ENCODE measurements at places on chromosomes 6 and 20. TPM values are rescaled to one million over a fixed set of nuclear protein-coding genes. Genes with fewer than 3 reads are reported as not detected.
A peak's percentile ranks its signal among the peaks of the same experiment; 100 is the strongest.

Gene GJA10
- not detected for total RNA-seq

- DNase-seq: no peak
These were observed 17.5 kb downstream of the KIAA1755 start for GRCh38 chr20:38242848-38243708.

DNA sequence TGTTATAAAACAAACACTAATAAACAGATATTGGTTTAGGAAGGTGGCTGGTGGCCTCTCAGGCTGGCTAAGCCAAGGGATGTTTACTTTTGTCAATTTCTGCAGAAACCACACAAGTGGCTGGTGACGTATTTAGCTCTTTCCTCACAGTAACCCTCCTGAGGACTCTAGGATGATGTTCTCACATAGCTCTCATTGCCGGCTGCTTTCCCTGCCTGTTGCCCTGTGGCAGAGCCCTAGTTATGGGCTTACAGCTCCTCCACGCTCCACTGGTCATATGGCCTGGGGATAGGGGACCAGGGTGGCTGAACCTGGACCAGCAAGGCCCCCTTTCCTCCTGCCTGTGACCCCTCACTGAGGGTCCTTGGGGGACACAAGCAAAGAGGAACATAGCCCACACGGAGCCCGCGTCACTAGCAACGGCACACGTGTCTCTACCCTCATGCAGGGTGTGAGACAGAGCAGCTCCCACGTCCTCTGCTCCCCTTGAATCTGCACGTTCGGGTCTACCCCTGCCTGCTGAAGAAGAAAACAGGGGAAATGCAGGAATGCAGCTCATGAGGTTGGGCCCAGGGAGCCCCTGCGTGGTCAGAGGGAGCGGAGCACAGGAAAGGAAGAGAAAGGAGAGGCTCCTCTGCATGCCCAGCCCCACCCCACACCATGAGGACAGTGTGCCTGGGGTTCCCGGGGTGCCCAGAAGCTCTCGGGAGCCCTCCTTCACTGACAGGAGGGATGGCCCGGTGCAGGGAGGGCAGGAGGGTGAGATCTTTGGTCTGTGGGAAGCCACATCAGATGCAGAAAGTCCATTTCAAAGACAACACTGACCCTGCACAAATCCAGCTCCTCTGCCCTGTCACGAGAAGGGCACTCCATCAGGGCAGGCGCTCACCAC is 13.9 kb downstream of the RAMACL start:
- peak; percentile 68 for DNase-seq

Gene CFAP61
- total RNA-seq: not detected

Gene CHRNA4
- not detected for total RNA-seq

DNA sequence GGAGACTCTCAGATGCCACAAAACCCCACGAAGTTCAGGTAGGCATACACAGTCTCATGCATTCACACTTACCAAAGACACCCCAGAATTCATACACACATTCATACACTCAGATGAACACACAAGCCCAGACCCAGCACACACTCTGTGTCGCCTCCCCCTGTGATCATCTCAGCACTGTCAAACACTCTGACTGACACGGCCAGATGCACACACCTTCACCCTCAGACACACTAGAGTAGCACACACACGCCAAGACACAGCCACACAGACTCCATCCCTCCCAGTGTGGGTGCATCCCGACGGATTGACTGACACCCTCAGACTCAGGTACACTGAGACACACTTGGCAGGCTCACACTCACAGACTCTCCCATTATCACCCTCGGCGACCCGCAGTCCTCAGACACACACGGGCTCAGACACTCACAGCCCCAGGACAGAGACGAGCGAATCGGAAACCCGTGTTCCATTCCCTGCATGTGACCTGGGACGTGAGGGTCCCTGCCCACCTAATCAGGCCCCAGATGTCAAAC is 872 bp upstream of the RIMS4 start:
- DNase-seq: no peak

DNA sequence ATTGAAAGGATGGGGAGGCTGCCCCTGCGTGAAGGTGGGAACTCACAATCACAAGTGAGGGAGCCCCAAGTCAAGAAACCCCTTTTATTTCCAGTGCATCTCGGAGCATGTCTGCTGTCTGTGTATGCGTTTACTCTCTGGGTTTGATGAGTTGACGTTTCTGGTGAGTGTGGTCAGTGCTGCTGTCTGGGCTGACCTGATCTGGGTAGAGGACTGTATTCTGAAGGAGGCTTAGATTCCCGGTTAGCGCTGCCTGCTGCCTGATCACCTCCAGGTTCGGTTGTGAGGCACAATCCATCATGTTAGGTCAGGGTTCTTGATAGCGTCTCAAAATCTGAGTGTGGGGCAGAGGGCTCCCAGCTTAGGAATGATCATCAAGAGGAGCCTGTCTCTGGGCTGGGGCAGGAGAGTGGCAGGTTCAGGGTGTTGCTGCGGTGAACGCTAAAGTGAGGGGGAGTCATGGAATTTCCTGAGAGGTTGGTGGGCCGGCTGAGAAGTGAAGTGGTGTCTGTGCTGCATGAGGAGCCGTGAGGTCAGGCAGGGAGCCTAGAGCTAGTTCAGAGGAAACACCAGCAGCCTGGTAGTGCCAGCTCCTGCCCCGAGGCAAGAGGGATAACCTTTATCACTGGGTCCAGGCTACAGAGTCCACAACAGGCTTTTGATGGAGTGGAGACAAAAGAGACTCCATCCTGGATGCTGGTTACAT is 225.3 kb upstream of the CST7 start:
- no peak for DNase-seq

DNA sequence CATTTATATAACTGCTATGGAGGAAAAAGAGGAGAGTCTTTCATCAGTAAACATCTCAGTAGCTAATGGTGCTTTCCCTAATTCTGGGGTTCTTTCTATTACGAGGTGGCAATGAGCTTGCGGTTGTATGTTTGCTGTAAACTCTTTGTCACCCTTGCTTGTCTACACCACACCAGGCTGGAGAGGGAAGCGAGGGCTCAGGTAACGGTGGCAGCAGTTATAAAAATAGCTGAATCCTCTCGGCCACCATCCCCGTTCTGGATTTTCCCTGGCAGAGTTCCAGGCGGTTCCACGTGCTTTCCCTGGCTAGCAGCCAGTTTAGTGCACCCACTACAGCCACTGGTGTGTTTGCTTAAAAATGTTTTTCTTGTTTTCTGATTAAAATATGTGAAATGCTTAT is 39.0 kb downstream of the MAS1 start:
- peak; percentile 30 for DNase-seq

Gene KHDRBS2
- not detected for total RNA-seq

Gene GTSF1L
- not detected for total RNA-seq

GRCh38 chr6:140107216-140107615 is 732.8 kb upstream of the CITED2 start:
- no peak for DNase-seq

DNA sequence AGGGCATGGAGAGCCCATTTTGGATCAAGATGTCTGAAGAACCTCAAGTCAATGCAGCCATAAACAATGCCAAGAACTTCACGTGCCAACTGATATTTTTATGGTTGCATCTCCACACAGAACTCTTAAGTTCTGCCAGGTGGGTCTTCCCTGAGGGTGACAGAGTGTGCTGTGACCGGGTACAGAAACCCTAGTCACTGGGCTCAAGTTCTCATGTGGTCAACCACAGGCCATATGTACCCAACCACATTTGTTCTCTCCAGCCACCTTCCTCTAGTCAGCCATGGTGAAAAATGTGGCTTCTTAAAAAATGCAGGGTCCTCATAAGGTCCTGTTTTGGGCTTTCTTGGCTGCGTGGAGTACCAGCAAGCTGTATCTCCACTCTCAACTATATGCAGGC is 48.9 kb downstream of the CLIC5 start:
- no peak for DNase-seq

DNA sequence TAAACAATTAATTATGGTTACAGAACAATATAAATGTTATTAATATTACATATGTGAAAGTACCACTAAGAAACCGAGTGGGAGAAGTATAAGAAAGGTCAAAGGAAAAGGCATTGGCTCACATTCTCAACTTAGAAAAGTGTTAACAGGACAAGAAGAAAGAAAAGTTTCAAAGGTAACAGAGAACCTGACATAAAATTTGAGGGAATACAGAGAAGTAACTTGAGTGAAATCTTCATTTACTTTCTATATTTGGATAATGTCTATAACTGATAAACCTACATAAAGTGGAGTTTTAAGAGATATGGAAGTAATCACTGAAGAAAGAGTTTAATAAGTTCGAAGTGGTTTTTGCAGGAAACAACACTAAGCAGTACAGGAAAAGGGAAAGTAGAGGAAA is 30.1 kb downstream of the REPS1 start:
- no peak for DNase-seq

- DNase-seq: no peak
These were observed 72.6 kb downstream of the SSR1 start for GRCh38 chr6:7240351-7240750.

DNA sequence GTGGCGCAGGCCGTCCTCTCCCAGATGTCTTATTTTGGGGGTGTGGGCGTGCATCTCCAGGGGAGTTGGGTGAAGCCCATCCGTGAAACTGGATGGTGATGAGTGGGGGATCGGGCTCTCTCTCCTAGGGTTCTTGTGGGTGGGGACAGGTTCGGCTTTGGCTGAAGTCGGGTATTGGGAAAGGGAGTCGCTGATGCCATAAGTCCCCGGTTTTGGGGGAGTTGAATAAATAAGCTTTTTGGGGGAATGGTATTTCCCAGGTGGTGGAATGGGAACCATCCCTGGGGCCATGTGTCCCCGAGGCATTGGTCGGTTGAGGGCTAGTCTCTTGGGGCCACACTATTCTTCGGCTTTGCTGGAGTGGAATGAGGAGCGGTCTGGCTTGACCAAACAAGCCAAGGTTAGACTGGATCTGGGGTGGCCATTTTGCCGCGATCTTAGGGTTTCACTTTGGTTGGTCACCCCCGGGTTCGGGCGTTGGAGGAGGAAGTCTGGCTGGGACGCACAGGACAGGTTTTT is 481 bp downstream of the ZNF133 start:
- peak; percentile 21 for DNase-seq

DNA sequence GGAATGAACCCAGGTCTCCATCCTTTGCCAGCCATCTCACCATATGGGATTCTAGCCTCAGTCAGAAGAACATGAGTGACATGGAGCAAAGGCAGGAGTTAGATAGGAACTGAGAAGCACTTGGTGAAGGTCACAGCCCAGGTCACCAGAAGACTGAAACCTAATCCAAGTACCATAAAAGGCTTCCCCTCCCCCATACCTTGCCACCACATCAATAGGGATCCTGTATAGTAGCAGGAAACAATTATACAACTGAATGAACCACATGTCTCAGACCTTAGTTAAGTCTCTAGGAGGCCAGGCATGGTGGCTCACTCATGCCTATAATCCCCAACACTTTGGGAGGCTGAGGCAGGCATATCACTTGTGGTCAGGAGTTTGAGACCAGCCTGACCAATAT is 49.6 kb downstream of the KIZ start:
- DNase-seq: no peak

DNA sequence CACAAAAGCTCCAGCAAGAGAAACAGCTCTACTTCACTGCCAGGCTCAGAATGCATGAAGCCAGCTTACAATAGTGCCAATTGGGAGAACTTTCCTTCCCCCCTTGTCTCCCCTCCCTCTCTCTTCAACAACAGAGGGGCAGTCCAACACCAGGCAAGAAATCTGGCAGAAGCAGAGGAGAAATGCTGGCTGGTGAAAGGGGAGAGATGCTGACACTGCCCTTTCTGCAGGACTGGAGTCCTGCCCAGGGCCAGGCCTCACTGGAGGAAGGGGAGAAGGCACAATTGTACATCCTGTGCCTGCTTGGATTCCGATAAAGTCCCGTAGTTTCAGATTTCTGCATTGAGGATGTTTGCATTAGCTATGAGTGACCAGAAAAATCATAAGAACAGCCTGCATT is 148.6 kb downstream of the LRRC1 start:
- no peak for DNase-seq
